ENCODE measurements at places on chromosomes 4 and X. TPM values are rescaled to one million over a fixed set of nuclear protein-coding genes. Genes with fewer than 3 reads are reported as not detected.

DNA sequence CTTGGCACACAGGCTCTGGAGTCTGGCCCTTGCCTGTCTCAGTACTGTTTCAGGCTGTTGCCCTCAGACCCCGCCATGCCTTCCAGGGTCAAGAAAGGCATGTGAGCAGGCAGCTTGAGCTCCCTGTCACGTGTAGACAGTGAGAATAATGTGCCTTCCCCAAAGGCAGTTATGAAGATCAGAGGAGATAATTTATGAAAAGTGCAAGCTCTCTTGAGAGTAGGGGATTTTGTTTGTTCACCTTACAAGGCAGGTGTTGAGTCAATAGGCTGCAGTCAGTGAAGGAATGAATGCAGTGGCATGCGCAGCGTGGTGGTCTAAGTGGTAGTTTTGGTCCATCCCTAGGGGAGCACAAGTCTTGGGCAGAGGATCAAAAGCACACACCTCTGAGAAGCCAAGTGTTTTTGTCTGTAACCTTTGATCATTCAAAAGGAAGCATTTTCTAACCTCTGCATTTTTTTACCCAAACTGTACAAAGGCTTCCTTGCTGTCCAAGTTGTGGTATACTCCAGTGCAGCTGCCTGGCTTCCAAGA is 14.4 kb downstream of the HADH start:
- no peak for DNase-seq

DNA sequence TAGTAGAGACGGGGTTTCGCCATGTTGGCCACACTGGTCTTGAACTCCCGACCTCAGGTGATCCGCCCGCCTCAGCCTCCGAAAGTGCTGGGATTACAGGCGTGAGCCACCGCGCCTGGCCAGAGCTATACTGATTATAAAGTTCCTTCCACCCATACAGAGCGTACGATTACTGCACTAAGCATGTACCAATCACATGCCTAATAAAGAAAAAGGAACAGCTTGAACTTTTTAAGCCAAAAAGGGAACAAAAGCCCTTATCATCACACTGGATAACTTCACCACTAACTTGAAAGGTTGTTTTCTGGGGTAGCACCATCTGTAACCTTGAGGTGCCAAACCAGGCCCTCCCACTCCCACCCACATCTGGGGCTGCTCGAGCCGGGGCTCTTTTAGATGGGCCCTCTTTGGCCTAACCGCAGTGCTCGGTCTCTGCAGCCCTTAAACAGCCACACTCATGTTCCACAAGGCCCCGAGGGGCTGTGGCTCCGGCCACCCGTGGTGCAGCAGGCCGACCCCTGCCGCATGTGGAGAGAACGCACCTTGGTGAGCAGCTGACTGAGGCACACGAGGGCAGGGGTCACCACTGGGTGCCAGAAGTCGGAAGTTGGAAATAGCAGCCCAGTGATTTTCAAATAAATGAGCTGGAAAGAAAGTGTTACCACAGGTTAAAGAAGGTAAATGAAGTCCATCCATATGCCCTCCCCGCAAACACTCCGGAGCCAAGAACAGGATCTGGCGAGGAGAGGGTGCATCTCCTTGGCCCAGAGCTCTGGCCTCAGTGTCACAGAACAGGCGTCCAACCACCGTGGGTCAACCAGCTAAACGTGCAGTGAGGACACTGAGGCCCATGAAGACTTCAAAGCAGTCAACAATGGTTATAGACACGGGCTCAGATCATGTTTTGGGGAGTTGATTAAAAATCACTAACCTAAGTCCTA is 18.4 kb downstream of the NOP14 start:
- no peak for DNase-seq

GRCh38 chrX:38110231-38110630 is 103.9 kb downstream of the SYTL5 start:
- DNase-seq: no peak

Gene GABRQ
- total RNA-seq: 0.84 TPM

GRCh38 chrX:13876652-13877051 is 59.8 kb upstream of the GPM6B start:
- no peak for DNase-seq

Gene MAGEC2
- total RNA-seq: not detected

DNA sequence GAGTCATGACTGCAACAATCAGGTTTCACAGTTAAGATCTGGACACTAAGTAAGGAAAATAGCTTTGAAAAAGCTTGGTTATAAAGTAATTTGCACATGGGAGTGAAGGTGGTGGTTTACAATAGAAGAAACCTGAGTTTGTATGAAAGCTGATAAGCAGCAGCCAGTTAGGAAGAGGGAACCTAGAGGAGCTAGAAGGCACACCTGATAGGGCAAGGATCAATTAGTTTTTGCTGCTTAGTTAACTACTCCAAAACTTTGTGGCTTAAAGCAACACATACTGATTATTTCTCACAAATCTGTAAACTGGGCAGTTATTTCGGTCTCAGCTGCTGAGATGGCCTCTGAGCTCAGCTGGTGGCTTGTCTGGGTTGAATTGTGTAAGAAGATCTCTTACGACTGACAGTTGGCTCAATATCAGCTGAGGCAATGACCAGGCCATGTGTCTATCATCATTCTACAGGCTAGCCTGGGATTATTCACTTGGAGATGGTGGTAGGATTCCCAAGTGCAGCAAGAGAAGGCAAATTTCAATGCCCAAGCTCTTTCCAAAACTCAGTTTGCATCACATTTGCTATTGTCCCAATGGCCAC is 255.0 kb upstream of the PITX2 start:
- no peak for DNase-seq

Gene CT45A10
- not detected for total RNA-seq

- DNase-seq: no peak
Measured at GRCh38 chr4:30330894-30331652, 389.1 kb upstream of the PCDH7 start.

DNA sequence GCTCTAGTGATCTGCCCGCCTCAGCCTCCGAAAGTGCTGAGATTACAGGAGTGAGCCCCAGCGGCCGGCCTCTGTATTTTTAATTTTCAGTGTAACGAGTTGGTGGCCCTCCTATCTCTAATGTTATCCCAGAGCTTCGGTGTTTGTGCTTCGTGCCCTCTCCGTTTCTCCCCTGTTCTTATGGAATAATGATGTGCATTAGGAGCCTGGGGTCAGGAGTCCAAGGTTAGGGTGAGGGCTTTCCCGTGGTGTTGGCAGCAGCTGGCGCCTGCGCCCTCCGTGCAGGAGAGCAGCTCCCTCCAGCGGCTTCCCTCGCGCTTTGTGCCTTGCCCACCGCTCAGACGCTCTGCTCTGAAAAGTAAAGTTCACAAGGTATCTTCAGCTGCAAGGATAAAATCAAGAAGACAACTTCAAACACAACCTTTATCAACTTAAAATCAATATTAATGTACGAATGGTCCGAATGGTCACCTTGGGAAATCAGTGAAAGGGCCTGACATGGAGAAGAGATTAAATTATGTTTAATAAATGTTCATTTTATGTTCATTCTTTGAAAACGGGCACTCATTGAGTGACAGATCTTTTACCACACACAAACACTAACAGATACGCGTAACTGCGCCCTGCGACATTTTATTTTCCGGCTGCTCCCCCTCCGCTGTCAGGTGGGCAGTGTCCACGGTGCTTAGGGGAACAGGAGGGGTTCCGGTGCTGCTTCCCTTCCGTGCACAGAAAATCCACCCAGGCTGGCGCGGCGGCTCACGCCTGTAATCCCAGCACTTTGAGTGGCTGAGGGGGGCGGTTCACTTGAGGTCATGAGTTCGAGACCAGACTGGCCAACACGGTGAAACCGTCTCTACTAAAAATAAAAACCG is 62.4 kb downstream of the TRAPPC11 start:
- DNase-seq: no peak

DNA sequence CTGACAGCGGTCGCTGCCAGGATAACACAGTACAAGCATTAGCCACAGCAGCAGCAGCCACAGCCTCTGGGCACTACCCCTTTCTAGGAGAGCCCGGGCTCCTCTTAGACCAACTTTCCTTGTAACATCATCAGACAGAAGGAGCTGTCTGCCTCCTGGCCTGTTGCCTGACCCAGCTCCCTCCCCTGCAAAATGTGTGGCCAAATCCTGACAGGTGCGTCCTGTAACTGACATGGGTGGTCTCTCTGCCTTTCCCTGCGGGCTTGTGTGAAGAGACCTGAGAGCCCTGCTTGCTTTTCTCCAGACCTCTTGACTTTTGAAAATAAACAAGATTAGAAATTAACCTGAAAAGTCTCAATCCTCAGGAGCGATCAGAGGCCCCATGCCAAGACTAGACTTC is 824.9 kb downstream of the RAPGEF2 start:
- no peak for DNase-seq

Gene AFAP1
- total RNA-seq: 25.4 TPM

DNA sequence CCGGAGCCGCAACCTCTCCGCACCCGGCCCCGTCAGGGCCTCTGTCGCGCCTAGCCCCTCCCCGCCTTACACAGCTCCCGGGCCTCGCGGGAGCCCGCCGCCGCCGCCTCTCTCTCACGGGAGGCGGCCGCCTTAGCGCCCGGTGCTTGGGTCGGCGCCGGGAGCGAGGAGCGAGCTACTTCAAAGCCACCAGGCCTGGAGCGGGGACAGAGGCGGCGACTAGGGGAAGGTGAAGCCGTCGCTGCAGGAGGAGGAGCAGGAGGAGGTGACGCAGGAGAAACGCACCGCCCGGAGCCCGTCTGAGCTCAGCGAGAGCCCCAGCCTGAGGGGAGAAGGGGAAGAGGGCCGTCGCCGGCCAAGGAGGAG is 250 bp downstream of the USP9X start:
- DNase-seq: peak; percentile 15

- DNase-seq: no peak
Measured at GRCh38 chr4:147533331-147533730, 52.4 kb downstream of the EDNRA start.

Gene FAM47E
- 1.6 TPM for total RNA-seq

All from neural crest cell (in vitro differentiated cells).